ENCODE measurements at places on chromosomes 7 and 10.
A peak's percentile ranks its signal among the peaks of the same experiment; 100 is the strongest.

GRCh38 chr10:105644091-105644490 is 1003.0 kb downstream of the SORCS3 start:
- DNase-seq, result no peak

DNA sequence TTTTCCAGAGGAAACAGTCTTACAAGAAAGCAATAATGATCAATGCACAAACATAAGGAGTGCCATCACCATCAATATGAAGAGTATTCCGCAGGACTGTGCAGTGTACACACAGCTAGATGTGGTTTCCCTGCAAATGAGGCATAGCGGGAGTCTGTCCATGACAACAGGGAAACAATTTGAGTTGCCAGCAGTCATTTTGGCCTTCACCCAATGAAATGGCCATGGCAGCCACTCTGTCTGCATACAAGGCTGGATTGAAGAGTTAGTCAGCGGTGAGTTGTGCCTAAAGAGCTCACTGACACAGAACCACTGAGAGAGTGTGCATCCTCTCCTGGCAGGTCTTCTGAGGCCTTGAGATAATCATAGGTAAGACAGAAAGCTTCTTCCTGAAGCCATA is 303.3 kb downstream of the IPMK start:
- DNase-seq, result no peak

DNA sequence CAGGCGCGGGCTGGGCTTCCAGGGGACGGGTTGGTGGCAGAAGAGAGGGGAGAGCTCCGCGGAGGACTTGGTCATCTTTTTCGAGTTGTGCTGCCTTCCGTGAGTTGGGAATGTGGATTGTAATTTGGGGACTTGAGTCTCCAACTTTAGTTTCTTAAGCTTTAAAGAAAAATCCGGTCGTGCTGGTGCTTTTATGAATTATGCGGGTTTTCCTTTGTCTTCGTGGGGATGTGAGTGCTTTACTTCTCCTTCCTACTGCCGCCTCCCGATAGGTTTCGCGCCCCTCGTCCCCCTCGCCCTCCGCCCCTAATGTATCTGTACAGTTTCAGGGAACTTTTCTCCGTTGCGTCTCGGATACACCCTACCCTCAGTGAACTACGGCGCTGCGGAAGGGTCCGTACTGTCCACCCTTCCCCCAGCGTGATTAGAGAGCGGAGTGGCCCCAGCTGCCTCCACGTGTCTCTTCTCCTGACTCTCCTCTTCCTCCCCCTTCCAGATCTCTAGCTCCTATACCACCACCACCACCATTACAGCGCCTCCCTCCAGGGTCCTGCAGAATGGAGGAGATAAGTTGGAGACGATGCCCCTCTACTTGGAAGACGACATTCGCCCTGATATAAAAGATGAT is 649 bp downstream of the SCD start:
- no peak for DNase-seq

DNA sequence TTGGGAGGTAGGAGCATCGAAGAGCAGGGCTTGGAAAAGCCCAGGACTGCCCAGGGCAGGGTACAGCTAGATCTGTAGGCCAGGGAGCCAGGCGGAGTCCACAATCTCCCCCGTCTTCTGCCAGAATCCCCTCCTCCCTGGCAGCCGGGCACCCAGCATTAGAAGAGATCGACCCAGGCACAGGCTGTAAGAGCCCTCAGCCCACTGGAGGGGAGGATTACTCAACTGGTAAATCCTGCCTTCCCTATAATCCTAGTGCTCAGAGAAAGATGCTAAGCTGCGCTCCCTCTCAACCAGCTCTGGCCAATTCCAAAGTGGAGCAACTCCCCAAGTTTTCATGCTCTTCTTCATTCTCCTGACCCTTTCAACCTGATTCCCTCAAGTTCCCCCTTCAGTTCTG is 3.2 kb downstream of the SPOCK2 start:
- no peak for DNase-seq

GRCh38 chr7:100384628-100385294 is 11.5 kb downstream of the PILRA start:
- no peak for DNase-seq

GRCh38 chr10:96991313-96991841 is 159.3 kb downstream of the LCOR start:
- no peak for DNase-seq

DNA sequence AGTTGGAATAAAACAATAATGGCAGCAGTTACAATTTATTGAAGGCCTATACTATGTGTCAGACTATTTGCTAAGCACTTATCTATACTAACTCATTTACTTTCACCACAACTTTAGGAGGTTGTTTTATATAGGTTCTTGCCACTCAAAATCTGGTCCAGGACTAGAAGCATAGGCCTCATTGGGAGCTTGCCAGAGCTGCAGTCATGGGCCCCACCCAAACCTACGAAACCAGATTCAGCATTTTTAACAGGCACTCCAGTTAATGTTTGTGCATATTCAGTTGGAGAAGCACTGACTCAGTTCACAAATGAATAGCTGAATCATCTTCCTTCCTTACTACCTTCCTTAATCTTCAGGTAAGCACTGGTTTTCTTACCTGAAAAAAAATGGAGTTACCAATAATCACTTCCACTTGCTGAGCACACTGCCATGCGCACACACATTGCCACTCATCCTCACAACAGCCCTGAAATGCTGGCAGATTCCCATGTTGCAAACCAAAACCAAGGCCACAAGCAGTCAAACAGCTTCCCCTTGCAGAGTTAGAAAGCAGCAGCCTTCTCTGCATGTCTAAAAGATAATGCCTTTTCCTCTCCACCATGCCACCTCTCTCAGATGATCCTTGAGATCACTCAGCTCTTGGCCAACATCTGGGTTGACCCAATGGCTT is 122.4 kb downstream of the SLC16A9 start:
- DNase-seq, result no peak

- peak; percentile 87 for DNase-seq
These were observed 152.8 kb downstream of the SGMS1 start for GRCh38 chr10:50470798-50471582.

DNA sequence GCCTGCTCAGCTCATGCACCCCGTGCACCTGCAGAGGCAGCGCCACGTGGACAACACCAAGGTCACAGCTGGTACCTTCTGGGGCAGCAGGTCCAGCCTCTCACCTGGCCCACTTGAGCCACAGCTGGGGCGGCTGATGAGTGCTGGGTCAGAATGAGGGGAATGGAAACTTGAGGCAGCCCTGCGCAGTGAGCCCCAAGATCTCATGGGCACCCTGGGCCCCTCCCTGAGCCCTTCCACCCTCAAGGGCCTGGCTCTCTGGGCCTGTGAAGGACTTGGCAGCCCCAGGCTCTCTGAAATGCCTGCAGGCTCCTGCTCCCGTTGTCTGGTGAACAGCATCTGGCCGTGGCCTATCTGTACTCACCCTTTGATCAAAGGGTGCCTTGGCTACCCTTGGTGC is 112.7 kb downstream of the TCERG1L start:
- no peak for DNase-seq

- DNase-seq, result no peak
These were observed 196.0 kb downstream of the ELAPOR2 start for GRCh38 chr7:86863452-86863851.

DNA sequence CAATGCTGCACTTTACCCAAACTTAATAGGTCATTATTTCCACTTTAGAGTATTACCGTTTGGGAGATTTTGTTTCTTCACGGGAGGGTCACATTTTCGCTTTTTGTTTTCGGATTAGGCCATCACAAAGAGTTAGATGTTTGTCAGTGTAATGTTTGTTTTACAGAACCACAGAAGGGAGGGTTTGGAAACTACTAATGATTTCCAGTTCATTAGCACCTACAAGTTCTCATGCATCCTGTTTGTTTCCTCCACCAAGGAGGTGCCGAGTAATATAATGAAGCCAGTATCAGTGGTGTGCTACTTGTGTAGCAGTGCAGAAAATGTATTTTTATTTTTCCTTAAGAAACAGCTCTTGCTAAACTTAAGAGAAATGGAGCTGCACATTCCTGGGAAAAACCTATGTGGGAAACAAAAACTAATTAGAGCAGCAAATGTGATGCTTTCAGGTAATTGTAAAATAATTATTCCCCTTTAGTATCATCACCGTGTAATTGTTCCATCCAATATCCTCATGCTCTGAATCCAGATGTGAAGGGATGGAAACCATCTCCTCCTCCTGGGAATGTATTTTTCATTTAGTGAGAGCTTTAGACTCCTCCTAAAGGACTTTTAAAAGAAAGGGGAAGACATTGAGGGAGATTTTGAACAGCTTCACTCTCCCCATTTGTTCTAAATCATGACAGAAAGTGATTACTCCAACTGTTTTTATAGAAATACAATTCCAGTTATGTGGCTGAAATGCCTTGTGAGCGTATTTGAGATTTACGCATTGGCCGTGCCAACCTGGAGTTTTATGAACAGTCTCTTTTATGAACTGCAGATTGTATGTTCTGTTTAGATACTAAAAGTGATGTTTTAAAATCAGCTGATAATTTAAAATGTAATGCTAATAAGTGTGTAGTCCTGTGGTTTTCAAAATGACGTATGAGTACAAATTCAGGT is 5.6 kb downstream of the CELF2 start:
- no peak for DNase-seq

DNA sequence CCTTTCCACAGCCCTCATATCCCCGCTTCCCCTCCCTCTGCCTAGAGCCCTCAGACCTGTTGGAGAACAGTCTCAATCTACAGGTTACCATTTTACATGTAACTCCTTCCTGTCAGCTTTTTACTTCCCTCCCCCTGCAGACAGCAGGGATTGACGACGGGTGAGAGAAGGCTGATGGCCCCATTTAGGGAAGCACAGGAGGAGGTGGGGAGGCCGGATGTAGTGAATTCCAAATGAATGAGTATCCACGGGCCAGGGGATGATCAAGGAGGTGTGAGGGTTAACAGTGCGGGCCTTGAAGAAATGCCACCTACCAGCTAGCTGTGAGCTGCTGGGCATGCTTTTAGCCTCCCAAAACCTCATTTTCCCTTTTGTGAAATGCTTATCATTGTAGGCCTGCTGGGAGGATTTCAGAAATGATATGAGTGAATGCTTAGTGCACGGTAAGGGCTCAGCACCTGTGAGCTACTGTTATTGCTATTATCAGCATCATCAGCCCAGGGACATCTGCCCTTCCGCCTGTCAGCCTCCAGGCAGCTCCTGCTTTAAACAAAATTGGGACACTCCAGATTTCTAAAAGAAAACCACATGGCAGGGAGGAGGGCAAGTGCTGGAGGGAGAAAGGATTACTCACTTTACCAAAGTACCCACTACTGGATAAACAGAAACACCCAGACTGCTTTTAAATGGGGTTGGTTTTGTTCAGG is 6.5 kb upstream of the NANOS1 start:
- DNase-seq, result no peak

DNA sequence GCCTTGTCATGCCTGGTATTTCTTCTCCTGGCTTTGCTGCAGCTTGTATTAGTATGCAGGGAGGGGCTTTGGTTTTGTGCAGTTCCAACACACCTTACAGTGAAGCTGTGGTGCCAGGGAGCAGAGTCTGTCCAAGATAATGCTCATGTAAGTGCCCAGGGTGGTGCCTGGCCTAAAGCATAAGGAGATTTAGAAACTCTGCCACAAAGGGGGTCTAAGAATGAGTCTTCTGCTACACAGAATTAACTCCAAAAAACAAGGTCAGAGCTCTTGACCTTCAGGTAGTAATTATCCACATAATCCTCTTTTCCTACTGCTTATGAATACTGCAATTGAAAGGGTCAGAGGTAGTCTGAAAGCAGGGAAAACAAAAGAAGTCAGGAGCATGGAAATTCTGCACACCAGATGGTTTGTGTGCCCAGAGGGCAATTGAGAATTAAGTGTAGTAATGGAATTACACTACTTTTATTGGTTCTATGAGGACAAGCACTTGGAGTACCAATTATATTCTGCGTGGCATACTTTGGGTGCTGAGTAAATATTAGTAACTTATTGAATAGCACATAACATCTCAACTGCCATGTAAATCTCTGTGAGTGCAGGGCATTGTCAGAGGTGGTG is 121.5 kb downstream of the KAT6B start:
- DNase-seq, result peak; percentile 85

DNA sequence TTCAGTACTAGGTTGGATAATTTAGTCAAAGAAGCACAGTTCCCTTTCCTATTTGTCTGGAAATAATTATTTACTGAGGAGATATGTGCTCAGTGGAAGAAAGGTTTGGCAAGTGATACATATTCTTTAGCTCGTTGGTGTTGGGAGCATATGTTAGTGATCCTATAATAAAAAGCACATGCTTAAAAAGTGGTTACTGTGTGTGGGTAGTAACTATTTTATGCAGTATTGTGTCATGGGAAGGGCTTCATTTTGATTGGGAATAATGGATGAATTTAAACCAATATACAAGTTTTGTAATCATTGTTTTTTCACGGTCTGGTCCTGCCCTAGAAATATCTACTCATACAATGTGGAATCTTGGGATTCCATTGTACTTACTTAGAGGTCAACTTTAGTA is 188.7 kb upstream of the PPP1R3A start:
- no peak for DNase-seq

- DNase-seq, result no peak
These were observed 25.1 kb downstream of the FAM13C start for GRCh38 chr10:59337201-59337652.

- DNase-seq, result no peak
These were observed 63.8 kb upstream of the NMT2 start for GRCh38 chr10:15232279-15232678.

DNA sequence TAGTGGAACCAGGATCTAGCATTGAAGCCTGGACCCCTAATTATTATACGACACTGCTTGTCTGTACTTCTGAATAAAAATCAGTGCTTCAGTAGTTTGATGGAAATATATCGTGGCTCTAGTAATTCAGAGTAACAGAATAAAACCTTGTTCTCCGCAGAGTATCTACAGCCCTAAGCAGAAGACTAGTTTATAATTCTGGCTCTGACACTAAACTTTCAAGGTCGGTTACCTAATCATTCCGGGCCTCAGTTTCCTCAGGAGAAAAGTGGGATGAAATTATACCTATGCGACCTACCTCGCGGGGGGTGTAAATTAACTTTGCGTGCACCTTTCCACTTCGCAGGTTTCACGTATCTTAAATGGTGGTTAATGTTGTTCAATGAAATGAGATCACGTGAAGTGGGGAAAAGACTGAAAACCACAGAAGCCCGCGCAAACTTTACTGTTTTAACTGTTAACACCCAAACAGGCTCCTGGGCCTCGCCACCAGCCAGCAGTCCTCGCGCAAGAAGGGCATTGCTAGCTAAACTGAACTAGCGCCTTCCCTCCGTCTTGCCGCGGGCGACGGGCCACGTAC is 615 bp downstream of the THAP5 start:
- DNase-seq, result no peak

GRCh38 chr10:10056961-10057360 is 960.7 kb upstream of the CELF2 start:
- no peak for DNase-seq

DNA sequence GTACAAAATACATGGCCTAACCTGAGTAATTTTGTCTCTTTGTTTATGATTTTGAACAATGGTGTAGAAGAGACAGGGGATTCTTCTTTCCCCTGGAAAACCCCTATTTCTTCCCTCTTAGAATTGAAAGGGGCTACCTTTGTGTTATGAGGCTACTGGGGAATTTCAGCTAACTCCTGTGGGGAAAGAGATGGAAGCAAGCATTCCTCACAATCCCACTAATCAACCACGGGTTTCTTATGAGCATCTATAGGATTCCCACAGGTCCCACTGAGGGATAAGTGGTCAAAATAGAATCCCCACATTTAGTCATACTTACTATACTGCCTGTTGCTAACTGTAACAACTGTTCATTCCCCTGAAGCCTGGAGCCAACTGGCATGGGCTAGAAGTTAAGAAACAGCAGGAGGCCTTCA is 32.2 kb upstream of the ITGB8 start:
- DNase-seq, result no peak

GRCh38 chr7:68787566-68787965 is 810.7 kb upstream of the AUTS2 start:
- no peak for DNase-seq
